ENCODE measurements at places on chromosomes 6 and 20. TPM values are rescaled to one million over a fixed set of nuclear protein-coding genes. Genes with fewer than 3 reads are reported as not detected.

The CRNKL1 gene
- 26.3 TPM for polyA plus RNA-seq

The PRRT1 gene
- polyA plus RNA-seq = 5.3 TPM

- DNase-seq = no peak
Measured at GRCh38 chr6:36284359-36284758, 14.5 kb downstream of the PNPLA1 start.

DNA sequence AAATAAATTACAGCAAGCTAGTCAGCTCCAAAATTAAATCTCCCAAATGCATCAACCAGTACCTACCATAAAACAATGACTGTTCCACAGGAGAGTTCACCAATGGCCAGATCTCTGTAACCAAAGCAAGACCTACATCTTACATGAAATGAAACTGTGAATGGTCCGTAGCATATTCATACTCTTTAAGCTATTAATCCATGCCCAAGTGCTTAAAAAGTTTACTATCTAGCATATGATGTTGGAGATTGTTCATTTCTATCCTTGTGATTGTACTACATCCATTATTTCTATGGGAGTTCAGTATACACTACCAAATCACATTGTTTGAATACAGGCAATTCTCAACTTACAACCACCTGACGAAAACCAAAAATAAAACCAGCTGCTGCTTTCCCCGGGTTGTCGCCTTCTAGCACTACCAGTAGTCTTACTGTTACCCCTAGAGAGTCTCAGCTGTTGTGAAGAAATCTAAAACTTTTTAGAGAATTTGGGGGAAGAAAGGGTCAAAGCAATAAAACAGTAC lies 38.0 kb downstream of the HIVEP2 start:
- no peak for DNase-seq

GRCh38 chr6:15708231-15708630 lies 45.4 kb upstream of the DTNBP1 start:
- no peak for DNase-seq

- no peak for DNase-seq
Measured at GRCh38 chr6:166673309-166673708, 46.3 kb upstream of the RPS6KA2 start.

DNA sequence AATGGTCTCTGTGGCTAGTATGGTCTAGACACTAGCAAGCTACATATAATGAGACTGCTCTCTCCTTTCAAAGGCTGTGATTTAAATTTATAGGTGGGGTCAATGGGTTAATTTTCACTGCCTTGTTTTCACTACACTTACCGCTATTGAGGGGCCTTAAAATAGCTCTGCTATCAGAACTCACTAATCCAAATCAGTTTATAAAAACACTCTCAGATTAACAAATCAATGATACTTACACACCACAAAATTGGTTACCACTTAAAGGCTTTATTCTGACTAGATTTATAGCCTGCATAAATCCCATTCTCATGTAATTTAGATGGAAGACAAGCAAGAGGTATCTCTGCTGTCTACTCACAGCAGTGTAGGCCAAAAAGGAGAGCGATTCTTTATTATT lies 313.0 kb upstream of the AGPAT4 start:
- DNase-seq = no peak

GRCh38 chr6:125057392-125058246 lies 95.4 kb downstream of the RNF217 start:
- no peak for DNase-seq

DNA sequence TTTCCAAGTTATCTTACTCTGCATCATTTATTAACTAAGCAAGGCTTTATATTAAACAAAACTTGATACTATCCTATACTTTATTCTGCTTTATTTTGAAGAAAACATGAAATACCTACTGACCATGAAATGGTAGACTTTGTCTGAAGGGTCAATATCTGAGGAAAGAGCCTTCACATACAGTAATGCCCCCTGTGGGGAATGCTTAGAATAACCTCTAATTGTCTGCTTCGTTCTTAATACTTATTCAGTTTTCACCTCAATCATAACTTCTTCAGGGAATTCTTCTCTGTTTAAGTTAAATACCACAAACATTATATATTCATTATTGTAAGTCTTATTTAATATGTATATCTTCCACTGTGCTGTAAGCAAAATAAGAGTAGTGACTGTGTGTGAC lies 498.9 kb upstream of the MANEA start:
- DNase-seq = no peak

All from large intestine (tissue), 12 donors.